ENCODE measurements at places on chromosomes 1 and 21. TPM values are rescaled to one million over a fixed set of nuclear protein-coding genes. Genes with fewer than 3 reads are reported as not detected.
A peak's percentile ranks its signal among the peaks of the same experiment; 100 is the strongest.

RAB3GAP2 gene
- total RNA-seq = 24.1 TPM

GJC2 gene
- total RNA-seq = 0.88 TPM

MAGOH gene
- 24.5 TPM for total RNA-seq

OR2L13 gene
- total RNA-seq = not detected

ITLN1 gene
- total RNA-seq = 6.1 TPM

DTL gene
- 0.45 TPM for total RNA-seq

IBA57 gene
- 8.7 TPM for total RNA-seq

GRCh38 chr1:232635279-232635678 lies 5.3 kb upstream of the SIPA1L2 start:
- peaks cover 5% of the 10 kb centered on the region for H3K4me1 ChIP-seq
- no peak overlapping the region for H3K4me3 ChIP-seq
- DNase-seq = no peak
- no peaks in the 10 kb centered on the region for H3K36me3 ChIP-seq
- H3K27me3 ChIP-seq = no peaks in the 10 kb centered on the region

DNA sequence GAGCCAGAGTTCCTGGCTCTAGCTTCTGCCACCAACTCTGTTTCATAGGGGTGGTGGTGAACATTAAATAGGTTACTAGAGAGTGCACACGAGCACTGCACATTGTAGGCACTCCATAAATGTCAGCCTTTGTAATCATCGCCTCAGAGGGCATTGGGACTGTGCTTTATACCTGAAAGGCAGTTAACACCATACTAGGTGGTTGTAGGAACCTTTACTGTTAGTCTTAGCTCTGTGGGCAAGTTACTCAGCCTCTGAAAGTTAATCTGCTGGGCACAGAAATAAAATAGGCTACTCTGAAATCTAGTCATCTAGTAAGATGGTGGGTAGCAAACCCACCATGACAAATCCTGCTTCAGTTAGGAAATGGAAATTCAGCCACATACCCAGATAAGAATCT lies 37.6 kb downstream of the ARID1A start:
- peaks cover 49% of the 10 kb centered on the region for H3K4me1 ChIP-seq
- H3K27ac ChIP-seq = peak overlapping the region; percentile 15
- H3K27me3 ChIP-seq = no peaks in the 10 kb centered on the region
- DNase-seq = no peak
- H3K4me3 ChIP-seq = no peak overlapping the region

GRCh38 chr1:230394134-230394533 lies 32.0 kb downstream of the PGBD5 start:
- H3K4me1 ChIP-seq = no peaks in the 10 kb centered on the region
- H3K27me3 ChIP-seq = peaks cover 4% of the 10 kb centered on the region
- DNase-seq = no peak

GRCh38 chr1:230138561-230139239 lies 71.7 kb downstream of the GALNT2 start:
- no peaks in the 10 kb centered on the region for H3K27me3 ChIP-seq
- H3K4me3 ChIP-seq = no peak overlapping the region
- H3K36me3 ChIP-seq = no peaks in the 10 kb centered on the region

- H3K27me3 ChIP-seq = no peaks in the 10 kb centered on the region
- no peak overlapping the region for H3K4me3 ChIP-seq
- no peaks in the 10 kb centered on the region for H3K4me1 ChIP-seq
- DNase-seq = no peak
- H3K27ac ChIP-seq = no peak overlapping the region
Observed at GRCh38 chr1:215905493-215906115, 338.5 kb downstream of the KCTD3 start.

DNA sequence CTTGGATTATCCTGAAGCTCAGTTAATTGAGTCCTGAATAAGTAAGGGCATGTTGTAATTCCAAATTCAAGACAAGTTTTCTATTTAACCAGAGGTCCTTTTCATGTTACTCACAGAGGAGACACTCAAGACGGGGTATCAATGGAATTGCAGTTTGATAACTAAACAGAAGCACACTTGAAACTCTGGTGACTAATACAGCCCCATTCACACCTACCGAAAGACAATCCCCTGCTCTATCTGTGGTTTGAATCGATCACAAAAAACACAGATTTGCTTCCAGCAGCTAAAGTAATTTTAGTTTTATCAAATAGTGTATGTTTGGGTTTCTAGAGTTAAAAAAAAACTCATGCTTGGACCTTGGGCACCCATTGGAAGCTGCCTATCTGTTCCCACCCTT lies 60.4 kb downstream of the TEX35 start:
- H3K36me3 ChIP-seq = no peaks in the 10 kb centered on the region
- H3K4me3 ChIP-seq = no peak overlapping the region
- no peak overlapping the region for H3K27ac ChIP-seq
- peaks cover 6% of the 10 kb centered on the region for H3K4me1 ChIP-seq
- no peaks in the 10 kb centered on the region for H3K27me3 ChIP-seq

GRCh38 chr1:70907563-70908310 lies 139.9 kb downstream of the PTGER3 start:
- no peaks in the 10 kb centered on the region for H3K4me1 ChIP-seq
- no peak overlapping the region for H3K4me3 ChIP-seq
- no peaks in the 10 kb centered on the region for H3K36me3 ChIP-seq

- no peaks in the 10 kb centered on the region for H3K36me3 ChIP-seq
- peaks cover 6% of the 10 kb centered on the region for H3K27me3 ChIP-seq
- no peaks in the 10 kb centered on the region for H3K4me1 ChIP-seq
- no peak for DNase-seq
Observed at GRCh38 chr1:4733446-4734177, 79.2 kb downstream of the AJAP1 start.

- no peak overlapping the region for H3K27ac ChIP-seq
- no peak overlapping the region for H3K4me3 ChIP-seq
- peak; percentile 85 for DNase-seq
- H3K27me3 ChIP-seq = no peaks in the 10 kb centered on the region
Observed at GRCh38 chr1:46036894-46037839, 95.3 kb downstream of the PIK3R3 start.

DNA sequence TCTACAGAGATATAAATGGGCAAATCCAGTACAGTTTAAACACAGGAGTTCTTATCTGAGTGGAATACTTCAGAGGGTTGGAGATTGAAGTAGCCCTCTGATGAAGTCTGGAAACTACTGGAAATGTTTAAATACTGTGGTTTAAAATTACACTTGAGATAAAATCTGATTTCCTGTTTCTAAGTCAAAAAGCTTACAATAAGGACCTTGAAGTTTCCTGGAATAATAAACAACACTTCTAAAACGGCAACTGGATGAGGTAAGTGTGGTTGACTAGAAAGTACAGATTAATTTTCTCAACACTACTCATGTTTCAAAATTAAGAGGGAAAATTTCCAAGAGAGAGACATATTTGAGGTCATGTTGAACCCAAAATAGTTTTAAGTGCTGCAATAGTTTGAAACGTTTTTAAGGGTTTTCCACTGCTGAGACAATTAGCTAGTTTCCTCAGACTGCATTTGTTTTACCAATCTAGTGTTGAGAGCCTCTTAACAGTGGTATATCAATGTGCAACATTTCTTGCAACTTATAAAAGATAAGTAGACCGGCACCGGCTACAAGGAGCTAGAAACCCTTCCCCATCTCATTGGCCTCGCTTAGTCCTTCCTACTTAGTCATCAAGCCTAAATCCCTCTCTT lies 27.4 kb downstream of the KCNA3 start:
- no peak overlapping the region for H3K27ac ChIP-seq
- no peaks in the 10 kb centered on the region for H3K36me3 ChIP-seq
- no peak overlapping the region for H3K4me3 ChIP-seq
- peaks cover 11% of the 10 kb centered on the region for H3K4me1 ChIP-seq

DNA sequence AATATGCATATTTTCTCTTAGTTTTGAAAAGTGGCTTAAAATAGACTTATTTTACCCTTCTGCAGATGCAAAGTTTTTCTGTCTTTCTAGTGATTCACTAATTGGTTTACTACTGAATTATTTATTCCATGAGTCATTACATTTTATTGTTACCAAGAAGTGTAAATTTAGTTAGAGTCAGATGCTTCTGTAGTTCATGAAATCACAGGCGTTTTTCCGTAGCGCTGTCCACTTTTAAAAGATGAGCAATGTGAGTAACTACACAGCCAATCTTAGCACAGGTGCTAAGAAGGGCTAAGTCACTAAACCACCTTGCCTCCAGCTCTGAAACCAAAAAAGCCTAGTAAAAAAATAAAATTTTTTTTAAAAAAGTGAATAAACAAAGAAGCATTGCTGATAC lies 24.7 kb downstream of the RGS13 start:
- DNase-seq = no peak
- no peaks in the 10 kb centered on the region for H3K4me1 ChIP-seq
- H3K27ac ChIP-seq = no peak overlapping the region
- no peaks in the 10 kb centered on the region for H3K27me3 ChIP-seq
- no peaks in the 10 kb centered on the region for H3K36me3 ChIP-seq

DNA sequence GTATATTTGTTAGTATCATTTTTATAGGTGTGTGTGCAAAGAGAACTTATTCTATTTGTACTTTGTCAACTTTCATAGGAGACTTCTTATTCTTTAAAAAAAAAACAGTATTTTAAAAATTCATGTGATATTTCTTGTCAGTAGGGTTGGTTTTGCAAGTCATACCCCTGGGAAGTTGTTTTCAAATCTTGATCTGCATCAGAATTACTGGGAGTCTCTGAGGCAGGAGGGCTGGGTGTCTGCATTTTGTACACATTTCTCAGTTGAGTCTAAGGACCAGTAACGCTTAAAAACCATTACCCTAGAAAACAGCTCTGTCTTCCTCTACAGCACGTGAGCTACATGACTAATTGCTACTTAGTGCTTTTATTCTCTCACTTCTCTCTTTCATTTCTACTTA lies 76.0 kb upstream of the CTTNBP2NL start:
- H3K36me3 ChIP-seq = no peaks in the 10 kb centered on the region
- H3K4me3 ChIP-seq = no peak overlapping the region
- H3K4me1 ChIP-seq = no peaks in the 10 kb centered on the region
- no peak overlapping the region for H3K27ac ChIP-seq
- DNase-seq = no peak

DNA sequence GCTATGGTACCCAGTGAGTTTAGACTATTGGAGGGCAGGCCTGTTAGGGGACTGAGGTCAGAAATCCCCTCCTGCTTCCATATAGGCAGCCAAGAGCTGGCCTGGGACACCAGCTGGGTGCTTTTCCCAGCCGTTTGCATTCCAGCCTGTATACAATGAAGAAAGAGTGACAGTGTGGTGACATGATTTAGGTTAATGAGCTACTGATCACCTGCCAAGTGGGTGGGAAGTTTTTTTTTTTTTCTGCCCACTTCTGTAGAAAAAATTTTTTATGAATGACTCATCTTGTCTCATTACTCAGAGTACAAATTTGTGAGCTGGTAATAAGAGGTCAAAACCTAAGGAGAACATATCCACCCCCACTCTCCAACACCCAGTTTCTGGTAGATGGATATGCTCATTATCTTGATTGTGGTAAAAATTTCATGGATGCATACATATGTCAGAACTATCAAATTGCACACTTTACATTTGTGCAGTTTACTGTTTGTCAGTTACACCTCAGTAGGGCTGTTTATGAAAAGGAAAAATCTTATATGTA lies 16.4 kb upstream of the CGN start:
- no peaks in the 10 kb centered on the region for H3K4me1 ChIP-seq
- H3K27ac ChIP-seq = no peak overlapping the region
- DNase-seq = no peak
- H3K36me3 ChIP-seq = no peaks in the 10 kb centered on the region
- no peaks in the 10 kb centered on the region for H3K27me3 ChIP-seq

GRCh38 chr1:55575571-55576279 lies 360.6 kb upstream of the USP24 start:
- no peaks in the 10 kb centered on the region for H3K27me3 ChIP-seq
- DNase-seq = no peak
- H3K27ac ChIP-seq = no peak overlapping the region
- no peaks in the 10 kb centered on the region for H3K36me3 ChIP-seq
- H3K4me3 ChIP-seq = no peak overlapping the region

Measured in heart left ventricle (tissue), 16 donors.